Effector memory CD4-positive, alpha-beta T cell (primary cell): ENCODE measurements at places on chromosomes 11 and 22.

- no peak for DNase-seq
Observed at GRCh38 chr11:76629853-76630599, 40.5 kb downstream of the LRRC32 start.

GRCh38 chr22:48756146-48757111, 1071.2 kb downstream of the BRD1 start:
- DNase-seq, result no peak

GRCh38 chr11:68825571-68825970, 16.1 kb downstream of the CPT1A start:
- DNase-seq, result no peak

GRCh38 chr11:75773595-75774353, 5.2 kb downstream of the DGAT2 start:
- DNase-seq, result no peak

DNA sequence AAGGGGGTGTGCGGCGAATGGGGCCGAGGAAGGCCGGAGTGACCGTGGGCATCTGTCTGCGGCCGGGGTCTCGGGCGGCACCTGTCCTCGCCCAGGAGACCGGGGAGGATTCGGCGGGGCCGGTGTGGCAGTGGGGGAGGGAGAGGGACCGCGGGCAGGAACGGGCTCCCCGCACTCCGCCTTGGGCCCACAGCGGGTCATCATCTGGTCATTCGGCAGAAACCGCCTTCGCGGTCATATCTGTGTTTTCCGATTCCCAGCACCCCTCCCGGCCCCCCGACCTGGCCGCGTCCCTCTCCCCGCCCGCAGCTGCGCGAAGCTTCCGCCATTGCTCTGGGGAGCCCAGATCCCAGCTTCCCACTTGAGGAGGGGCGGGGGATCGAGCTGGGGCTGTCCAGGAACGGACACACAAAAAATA, 824 bp upstream of the CBX6 start:
- no peak for DNase-seq

- no peak for DNase-seq
Observed at GRCh38 chr11:34445956-34446355, 7.2 kb downstream of the CAT start.

- no peak for DNase-seq
Observed at GRCh38 chr22:44730022-44730393, 22.4 kb upstream of the ARHGAP8 start.

DNA sequence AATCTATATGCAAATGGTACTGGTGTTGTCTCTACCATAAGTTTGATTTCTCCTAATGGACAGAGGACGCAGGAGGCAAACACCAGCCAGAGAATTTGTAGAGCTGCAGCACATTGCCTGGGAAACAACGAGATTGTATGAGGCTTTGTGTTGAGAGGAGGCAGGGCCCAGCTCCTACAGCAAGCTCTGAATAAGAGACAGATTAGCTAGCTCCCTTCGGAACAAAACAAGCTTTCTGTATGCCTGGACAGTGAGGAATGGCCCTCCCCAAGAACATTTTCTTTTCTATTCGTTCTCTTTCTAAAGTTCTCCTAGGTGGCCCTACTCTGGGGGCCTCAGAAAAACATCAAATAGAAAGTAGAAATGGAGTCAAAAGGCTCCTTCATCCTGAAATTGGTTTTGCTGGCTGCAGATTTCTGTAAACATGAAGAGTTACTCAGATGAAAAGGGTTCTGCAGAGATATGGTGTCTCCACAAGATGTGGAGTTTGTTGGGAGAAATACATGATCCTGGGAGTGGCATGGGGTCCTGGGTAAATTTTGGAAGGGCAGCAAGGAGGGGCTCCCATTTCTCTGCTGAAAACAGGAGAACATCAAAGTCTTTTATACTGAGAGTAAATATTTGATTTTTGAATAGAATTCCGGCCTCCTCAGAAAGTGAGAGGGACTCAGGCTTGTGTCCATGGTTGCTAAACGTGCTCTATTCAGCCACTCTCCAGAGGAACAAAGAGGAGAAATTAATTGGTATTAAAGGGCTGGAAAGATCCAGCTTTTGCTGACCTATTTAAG, 6.8 kb upstream of the HEPACAM start:
- no peak for DNase-seq

- no peak for DNase-seq
Observed at GRCh38 chr22:38177926-38178604, 3.6 kb downstream of the PLA2G6 start.

DNA sequence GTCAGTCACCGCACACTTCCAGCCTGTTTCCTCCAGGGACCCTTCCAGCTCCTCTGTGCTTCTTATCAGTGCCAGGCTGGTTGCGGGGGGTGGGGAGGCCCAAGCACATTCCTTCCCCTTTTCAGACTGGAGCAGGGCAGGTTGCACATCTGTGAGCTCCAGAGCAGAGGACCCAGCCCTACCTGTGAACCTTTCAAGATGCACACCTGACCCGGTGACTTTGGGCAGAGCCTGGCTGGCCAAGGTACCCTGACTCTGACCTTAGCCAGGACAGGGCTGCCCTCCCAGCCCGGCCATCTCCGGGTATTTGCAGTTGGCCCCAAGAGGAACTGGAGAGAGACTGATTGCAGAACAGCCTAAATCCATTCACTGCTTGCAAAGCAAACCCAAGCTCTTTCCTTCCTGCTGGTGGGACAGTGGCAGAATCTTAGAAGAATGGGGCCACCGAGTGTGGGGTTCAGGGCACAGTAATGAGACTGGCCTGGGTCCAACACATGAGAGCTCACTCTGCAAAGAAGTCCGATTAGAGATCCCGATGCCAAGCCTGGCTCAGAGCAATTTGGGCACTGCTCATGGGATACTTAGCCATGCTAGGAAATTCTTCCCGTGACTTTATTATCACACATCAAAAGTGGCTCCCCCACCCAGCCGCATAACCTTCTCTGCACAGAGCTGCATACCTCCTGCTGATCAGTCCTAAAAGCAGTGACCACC, 64.7 kb upstream of the CCND1 start:
- no peak for DNase-seq

DNA sequence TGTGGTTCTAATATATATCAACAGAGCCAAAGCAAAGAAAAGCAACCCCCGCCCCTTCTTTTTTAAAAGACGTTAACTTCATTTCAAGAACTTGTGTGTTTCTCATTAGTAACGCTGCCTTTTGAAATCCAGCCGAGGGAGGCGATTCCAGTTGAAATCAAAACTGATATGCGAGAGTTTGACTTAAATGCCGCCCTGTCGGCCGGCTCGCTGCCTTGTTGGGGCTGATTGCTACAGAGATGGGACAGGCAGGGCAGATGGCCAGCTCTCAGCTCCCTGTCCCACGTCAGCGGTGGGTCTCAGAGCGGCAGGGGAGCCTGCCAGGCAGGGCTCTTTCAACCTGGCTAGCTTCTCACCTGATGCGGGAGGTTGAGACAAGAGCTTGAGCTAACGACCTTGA, 51.9 kb upstream of the ALX4 start:
- DNase-seq, result no peak

DNA sequence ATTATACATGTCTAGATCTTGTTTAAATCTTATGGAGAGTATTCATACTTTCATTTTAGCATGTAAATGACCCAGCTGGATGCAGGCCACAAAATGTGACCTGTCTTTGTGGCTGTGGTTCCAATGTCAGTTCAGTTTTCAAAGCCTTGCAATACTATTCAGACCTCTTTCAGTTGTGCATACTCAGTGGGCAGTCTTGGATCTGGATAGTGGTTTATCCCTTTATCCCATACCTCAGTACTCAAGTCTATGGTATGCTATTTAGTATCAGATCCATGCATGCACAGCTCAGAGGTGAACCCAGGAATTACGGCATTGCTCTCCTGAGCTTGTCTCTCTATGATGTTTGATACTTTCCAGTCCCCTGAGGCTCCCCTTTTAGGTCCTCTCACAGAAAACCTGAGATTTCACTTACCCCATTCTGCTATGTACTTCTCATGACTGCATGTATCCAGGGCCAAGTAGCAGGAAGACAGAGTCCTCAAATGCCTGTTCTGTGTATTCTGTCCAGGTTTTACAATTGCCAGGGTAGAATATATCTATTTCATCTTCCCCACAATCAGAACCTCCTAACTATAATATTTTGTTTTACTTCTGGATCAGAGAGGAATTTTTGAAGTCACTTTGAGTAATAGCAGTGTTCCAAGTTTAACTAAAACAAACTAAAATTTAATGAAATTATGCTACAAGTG, 6.9 kb upstream of the P4HA3 start:
- no peak for DNase-seq

- DNase-seq, result no peak
Observed at GRCh38 chr11:93849751-93850593, 446 bp downstream of the VSTM5 start.

- DNase-seq, result no peak
Observed at GRCh38 chr11:111720801-111721494, 45.2 kb downstream of the PPP2R1B start.

DNA sequence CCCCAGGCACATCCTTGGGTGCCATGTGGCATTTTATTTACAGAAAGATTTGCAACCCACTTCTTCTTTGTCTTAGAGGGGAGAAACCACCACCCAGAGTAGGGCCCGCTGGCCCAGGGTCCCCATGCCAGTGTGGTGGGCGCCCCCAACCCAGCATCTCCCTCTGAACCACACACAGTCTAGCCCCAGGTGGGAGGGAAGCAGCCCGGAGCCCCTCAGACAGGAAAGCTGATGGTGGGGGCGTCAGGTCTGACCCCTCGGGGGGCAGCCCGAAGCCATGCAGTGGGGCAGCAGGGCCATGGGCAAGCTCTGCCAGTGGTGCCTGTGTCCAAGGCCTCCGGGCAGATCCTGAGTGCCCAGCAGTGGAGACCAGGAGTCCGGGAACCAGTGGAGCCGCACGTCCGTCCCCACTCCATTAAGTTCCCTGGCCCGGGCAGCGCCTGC, 11.7 kb downstream of the TRPM5 start:
- no peak for DNase-seq

DNA sequence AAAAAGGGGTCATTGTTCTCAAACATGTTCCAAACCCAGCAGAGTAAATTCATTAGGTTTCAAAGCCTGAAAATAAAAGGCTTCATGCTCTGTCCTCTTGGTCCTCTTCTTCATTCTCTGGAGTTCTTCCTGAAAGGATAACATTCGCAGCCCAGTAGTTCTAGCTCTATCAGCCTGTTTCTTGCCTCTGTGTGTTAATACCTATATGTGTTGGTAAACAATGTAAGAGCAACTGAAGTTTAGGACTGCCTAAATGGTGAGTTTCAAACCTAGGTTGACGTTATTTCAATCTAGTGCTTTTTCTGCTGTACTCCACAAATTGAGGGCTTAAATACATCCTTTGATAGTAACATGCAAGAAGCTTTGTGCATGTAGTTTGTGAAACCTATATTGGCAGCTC, 9.4 kb downstream of the AASDHPPT start:
- DNase-seq, result no peak

DNA sequence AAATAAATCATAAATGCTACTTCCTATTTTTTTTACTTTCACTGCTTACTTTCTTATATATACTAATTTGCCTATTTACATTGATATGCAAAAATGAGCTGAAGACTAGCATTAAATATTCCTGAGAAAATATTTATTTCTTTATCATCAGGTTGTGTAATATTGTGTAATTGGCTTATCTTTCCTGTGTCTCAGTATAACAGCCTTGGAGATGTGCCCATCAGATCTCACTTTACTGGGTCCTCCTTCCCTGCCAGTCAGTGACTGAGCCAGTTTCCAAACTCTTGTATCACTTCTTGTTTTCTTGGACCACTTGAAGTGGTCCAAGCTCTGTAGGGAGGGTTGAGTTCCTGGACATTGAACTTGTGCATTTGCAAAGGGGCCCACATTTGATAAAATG, 900.0 kb downstream of the LUZP2 start:
- no peak for DNase-seq

DNA sequence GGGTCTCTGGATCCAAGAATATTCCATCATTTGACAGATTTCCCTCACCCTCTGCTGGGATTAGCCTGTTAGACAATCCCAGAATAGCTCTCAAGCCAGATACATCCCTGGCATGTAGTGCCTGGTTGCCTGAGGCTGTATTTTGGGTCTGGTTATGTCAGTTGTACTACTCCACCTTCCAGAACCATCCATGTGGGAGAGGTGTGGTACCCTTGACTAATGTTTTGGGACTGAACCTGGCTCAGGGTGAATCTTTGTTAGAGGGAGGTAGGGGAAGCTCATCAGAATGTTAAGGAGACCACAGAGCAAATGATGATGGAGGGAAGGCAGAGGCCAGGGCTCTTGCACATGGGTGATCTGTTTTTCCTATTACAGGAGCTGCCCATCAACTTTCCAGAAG, 5.2 kb downstream of the C11orf52 start:
- no peak for DNase-seq

DNA sequence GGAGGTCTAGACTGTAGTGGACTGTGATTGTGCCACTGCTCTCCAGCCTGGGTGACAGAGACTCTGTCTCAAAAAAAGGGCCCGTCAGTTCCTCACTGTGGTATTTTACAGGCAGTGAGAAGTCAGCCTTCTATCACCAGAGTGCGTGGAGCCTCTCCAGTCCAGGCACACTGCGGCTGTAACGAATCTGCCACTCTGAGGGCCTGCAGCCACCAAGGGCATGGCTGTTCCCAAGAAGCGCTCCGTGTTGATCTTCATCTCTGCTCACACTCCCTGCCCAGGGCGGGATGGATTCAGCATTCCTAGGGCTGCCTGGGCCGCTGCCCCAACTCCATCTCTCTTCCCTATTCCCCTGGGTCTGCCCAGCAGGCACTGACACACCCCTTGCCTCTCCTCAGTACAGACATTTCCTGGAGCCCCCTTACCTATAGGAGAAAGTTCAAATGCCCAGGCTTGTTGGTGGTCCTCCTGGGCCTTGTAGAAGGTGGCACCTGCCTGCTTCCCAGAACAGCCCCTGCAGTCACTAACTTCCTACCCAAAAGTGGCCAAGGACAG, 148.4 kb downstream of the CACNA1I start:
- no peak for DNase-seq

GRCh38 chr11:48005831-48006270, 25.5 kb downstream of the PTPRJ start:
- DNase-seq, result no peak

DNA sequence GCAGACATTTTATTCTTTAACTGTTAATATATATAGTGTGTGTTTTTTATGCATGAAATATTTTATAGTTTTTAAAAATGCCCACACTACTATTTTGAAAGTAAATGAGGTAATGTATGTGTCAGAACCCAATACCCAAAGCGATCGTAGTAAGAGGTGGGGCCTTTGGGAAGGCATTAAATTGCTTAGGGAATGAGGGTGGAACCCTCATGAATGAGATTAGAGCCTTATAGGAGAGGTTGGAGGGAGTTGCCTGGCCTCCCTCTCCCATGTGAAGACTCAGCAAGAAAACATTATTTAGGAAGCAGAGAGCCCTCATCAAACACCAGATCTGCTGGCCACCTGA, 11.1 kb downstream of the KLHL35 start:
- DNase-seq, result no peak
